ENCODE measurements at places on chromosomes 3 and 15.
A peak's percentile ranks its signal among the peaks of the same experiment; 100 is the strongest.

GRCh38 chr3:189076449-189076848 lies 95.3 kb upstream of the TPRG1 start:
- no peak for DNase-seq

- peak; percentile 5 for DNase-seq
Measured at GRCh38 chr3:179037351-179037750, 34.3 kb downstream of the ZMAT3 start.

- DNase-seq = no peak
Measured at GRCh38 chr3:178367817-178368617, 168.2 kb upstream of the KCNMB2 start.

DNA sequence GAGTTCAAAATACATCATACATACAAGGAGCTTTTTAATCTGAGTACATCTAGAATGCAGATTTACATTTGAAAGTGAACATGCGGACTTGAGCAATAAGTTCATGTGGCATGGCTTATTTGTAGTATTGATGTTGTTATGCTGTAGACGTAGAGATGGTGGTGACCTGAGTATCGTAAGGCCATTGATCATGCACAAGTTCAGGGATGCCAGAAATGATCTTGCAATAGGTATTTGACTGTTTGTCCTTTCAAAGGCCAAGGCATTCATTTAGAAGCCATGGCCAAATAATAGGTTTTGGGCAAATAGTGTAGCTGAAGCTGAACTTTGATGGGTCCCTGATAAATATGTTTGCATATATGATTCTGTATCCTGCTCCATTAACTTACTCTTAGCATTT lies 35.0 kb downstream of the ARNT2 start:
- no peak for DNase-seq

DNA sequence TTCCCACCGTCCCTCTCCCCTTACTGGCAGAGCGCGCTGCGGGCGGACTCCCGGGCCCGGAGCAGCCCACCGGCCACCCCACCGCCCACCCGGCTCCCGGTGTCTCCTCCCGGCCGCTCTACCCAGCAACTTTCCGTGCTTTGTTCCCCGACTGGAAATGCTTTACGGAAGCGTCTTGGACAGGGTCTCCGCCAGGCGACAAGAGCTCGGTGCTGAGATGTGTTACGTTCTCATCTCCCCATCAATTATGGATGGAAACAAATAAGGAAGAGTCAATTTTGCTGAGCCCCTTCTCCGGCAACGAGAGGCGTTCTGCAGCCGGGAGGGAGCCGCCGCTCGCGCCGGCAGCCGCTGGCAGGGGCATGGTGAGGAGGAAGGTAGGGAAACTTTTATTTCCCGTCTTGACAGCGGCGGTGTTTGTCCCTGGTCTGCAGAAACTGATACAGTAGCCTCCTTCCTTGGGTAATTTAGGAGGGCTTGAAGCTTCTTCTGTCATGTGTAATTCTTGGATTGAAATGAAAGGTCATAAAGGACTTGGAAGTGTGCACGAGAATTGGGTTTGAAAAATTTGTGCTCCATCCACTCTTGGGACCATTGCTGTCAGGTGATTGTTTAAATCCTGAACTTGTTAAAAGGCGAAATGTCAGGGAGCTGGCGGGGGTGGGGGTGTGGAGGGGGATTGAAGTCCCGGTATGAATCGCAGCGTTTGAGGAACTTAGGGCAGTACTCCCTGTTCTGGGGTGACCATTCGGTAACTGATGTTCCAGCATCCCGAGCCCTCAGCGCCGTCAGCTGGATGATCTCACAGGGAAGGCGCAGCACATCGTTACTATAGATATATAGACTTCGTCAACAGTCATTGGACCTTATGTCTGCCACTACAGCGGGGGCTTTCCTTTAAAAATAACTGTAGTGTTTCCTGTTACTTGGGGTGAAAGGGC lies 1.5 kb downstream of the SEMA6D start:
- DNase-seq = no peak

GRCh38 chr3:102530415-102531181 lies 95.8 kb downstream of the ZPLD1 start:
- no peak for DNase-seq

DNA sequence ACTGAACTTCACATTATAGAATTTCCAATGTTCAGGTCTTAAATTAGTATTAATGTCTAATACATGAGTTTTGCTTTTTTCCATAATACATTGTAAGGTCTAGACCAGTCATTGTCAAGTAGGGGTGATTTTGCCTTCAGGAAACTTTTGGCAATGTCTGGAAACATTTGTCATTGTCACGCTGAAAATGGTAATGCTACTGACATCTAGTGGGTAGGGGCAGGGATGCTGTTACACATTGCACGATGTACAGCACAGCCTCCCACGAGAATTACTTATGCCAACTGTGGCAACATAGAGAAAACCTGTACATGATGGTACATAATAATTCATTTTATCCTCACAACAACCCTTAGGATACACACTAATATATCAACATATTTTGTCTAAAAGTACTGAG lies 384.1 kb downstream of the CADM2 start:
- DNase-seq = no peak

DNA sequence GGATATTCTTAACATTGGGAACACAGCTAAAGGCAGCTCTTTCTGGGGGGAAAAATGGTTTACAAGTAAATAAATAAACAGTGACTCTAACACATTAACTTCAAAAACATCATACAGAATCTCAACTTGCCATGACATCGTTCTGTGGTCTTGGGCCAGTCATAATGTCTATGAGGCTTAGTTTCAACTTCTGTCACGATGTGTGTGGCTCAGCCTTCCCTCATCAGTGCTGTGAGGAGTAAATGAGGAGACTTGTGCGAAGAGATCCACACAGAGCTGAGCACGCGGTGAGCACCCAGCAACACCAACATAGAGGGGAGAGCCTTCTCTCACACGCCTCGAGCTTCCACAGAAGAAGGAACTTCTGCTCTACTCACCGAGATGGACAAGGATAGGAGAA lies 49.0 kb downstream of the DZIP1L start:
- no peak for DNase-seq
